Stimulated activated CD8-positive, alpha-beta memory T cell treated with anti-CD3 and anti-CD28 coated beads, Interleukin-4, amount 100 ng/mL, for 24 hours (primary cell): ENCODE measurements at places on chromosomes 7 and 10.

DNA sequence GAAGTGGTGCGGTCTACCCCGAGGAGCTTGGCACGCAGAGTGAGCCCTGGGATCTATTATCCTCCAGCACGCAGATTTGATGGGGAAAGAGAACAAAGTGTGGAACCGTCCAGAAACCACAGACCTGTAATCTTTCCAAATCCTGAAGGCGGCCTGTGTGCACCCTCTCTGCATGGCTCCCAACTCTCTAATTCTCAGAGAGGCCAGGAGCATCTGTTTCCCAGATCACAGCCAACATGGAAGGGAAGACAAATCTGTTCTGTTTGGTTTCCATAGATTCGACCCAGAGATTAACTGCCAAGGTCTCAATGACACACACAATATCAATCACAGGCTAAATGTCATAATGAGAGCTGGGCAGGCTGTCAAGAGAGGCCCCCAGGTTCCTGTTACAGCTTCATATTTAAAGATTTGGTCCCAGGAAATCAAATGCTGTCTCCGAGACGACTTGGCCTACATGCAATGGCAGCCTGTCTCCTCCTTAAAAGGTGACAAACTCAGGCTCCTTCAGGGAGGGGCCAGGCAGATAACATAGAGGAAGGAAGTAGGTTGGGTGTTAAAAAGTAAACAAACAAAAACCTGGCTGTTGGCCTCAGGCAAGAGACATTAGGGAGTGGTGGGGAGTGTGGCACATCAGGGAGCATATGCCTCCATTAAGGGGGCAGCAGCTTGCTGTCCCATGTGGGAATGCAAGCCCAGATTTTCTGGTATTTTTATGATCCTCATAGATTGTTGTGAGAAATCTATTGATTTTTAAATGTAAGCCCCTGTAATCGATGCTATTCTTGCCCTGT is 48.8 kb upstream of the SAMD8 start:
- no peak for DNase-seq

DNA sequence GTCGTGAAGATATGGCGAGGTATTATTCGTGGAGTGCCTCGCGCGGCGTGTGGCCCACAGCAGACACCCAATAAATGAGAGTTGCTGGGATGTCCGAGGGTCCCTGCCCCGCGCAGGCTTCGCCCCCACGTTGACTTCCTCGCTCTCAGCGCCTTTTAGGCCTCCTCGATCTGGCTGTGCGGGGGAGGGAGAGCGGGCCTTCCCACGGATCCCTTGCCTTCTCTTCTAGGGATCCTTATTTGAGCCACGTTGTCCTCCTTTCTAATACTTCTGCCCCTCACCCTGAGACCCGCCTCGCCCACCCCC is 660 bp downstream of the VCL start:
- no peak for DNase-seq

DNA sequence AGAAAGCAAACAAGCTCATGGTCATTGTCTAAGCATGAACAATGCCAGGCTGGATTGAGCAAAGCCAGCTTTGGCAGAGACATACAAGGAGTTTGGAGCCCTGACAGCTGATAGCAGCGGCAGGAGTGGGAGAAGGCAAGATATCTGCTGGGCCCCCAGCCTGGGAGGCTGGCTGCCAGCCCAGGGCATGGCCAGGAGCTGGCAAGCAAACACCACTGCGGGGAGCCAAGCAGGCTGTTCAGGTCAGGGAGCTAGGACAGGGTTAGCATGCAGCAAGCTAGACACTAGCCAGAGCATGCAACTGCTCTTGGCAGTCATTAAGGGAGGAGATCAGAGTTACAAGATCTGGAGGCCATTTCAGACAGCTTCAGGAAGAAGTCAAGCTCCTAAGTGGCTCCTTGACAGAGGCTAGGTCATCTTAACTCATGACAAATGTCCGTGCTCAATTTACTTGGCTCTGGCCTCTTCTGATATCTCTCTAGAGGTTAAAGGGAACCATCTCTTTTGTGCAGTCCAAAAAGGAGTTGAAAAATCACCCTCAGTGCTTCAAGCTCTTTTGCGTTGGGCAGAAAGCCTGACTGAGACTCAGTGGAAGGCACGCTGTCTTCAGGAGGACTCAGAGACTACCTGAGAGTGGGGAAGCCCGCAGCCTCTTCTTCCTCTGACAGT is 436.8 kb upstream of the C7orf33 start:
- no peak for DNase-seq

DNA sequence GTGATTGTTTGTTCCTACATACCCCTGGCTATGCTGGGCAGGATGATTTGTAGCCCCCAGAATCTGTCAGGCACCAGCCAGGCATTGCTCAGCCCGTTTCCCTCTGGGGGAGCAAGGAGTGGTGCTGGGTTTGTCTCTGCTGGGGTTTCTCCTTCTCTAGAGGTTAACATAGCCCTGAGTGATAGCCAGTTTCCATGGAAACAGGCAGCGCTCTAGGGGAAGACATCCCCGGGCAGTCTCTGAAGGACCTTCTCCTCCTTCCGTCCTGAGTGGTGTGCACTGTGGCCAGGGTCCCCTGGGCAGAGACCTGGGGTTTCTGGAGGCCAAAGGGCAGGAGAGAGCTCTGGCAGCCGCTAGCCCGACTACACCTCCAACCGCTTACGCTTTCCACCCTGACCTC is 50.6 kb upstream of the LRRC4 start:
- no peak for DNase-seq

GRCh38 chr10:131082991-131083481 is 228.5 kb downstream of the TCERG1L start:
- DNase-seq, result no peak

GRCh38 chr7:46990761-46991160 is 591.1 kb downstream of the TNS3 start:
- DNase-seq, result no peak

GRCh38 chr7:134669845-134670373 is 23.3 kb downstream of the BPGM start:
- peak; percentile 49 for DNase-seq
